Stimulated activated CD4-positive, alpha-beta T cell treated with anti-CD3 and anti-CD28 coated beads, Interleukin-15, amount 100 ng/mL, for 1 hour (primary cell): ENCODE measurements at places on chromosomes 1 and 21.

DNA sequence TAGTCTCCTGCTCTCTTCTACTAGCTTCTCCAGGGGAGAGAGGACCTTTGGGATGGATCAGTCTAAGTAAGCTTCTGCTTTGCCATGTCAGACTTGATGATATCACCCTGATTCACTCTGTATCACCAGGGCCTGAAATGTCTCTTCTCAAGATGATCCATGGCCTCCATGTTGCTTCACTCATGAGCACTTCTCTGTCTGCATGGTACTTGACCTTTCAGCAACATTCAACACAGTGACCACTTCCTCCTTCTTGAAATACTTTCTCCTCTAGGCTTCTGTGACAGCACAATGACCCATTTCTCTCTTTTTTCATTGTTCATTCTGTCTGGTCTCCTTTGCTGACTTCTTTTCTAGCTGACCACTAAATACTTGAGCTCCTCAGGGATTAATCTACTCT lies 35.3 kb upstream of the NGF start:
- DNase-seq = no peak

- DNase-seq = no peak
Measured at GRCh38 chr1:156492591-156493080, 7.9 kb downstream of the MEF2D start.

DNA sequence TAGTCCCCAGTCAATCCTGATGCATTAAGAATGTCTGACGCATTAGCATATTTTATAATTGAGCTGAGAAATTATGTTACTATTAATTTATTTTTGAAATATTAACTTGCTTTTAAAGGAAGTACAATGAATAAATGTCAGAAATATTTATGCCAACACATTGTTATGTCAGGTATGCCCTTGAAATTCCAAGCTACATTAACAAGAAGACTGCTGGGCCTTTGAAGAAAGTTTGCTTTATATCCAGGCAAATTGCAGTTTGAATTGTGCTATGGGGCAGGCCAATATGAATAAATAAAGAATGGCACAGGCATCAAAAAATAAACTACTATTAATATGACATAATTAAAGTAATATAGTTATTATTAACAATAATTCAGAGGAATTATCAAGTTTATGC lies 1391.3 kb downstream of the PLA2G4A start:
- no peak for DNase-seq

- DNase-seq = no peak
Measured at GRCh38 chr1:89808441-89809117, 12.3 kb upstream of the LRRC8D start.

DNA sequence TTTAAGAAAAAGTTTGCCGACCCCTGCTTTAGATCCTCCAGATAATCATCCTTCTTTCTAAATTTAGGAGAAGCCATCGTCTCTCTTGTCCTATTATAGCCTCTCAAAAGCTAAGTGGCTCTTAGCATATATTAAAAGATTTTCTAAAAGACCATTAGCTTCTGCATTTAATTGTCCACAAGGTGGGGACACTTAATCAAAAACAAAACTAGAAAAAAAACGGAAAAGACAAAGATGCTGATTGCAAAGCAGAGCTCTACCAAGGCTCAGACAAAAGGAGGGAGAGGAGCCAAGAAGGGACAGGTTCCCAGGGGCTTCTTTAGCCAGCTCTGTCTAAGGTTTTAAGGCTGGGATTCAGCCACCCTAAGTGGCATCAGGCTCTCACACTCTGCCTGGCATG lies 128.3 kb upstream of the HMGB4 start:
- no peak for DNase-seq

GRCh38 chr1:55039342-55040082 lies at the start of gene PCSK9:
Gene PCSK9, plus strand, starts transcription at chr1:55039548. Its CDS starts 290 bp downstream, at chr1:55039838.
- no peak for DNase-seq

DNA sequence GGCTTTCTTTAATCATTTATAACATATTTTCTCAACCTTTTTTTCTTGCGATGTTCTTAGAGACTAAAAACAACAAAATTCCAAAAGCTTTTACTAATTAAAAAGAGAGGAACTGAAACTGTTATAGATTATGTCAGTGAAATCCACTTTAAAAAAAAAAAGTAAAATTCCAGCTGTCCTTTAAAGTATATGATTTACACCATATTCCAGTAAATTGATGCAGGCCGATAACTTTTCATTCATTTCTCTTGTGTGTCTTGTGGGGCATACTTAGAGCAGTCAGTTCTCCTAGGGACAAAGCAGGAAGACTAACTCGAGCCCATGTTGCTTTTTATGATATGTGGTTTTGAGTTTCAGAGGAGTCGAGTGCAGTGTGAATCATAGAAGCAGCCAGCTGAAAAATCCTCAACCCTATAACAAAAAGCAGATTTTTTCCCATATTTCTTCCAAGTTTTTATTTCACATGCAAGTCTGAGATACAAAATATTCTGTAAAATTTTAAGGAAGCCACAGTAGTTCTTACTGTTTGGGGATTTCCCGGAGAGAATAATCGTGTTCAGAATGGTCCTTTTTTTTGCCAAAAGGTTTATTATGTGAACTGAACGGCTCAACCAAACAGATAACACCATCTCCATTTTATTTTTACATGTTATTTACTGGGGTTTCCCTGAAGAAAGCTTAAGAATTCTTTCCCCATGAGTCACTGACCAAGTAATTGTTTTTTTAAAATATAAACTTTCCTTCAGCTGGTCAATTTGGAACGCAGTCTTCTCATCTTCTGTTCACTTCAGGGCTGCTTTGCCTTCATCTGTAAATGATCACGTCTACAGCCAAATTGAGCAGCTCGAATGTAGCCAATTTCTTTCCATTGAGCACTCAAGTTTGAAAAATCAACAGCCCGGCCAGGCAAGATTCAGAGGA lies 77.0 kb upstream of the C1orf105 start:
- DNase-seq = no peak

- no peak for DNase-seq
Measured at GRCh38 chr1:221839321-221839720, 97.4 kb upstream of the DUSP10 start.

GRCh38 chr1:4020449-4020848 lies 120.4 kb upstream of the C1orf174 start:
- DNase-seq = no peak

GRCh38 chr1:247295274-247295684 lies 36.4 kb downstream of the ZNF496 start:
- no peak for DNase-seq

DNA sequence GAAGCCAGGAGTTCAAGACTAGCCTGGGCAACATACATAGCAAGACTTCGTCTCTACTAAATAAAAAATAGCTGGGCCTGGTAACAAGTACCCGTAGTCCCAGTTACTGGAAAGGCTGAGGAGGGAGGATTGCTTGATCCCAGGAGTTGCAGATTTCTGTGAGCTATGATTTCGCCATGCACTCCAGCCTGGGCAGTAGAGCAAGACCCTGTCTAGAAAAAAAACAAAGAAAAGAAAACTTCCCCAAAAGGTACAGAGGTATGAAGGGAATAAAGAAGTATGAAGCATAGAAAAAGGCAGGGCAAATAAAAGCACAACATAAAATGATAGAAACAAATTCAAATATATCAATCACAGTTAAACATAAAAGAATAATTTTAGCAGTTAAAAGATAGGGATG lies 28.7 kb downstream of the RPRD2 start:
- no peak for DNase-seq

- no peak for DNase-seq
Measured at GRCh38 chr1:209048941-209049669, 534.4 kb upstream of the CAMK1G start.

GRCh38 chr1:21051177-21051825 lies 125.4 kb downstream of the EIF4G3 start:
- DNase-seq = no peak

DNA sequence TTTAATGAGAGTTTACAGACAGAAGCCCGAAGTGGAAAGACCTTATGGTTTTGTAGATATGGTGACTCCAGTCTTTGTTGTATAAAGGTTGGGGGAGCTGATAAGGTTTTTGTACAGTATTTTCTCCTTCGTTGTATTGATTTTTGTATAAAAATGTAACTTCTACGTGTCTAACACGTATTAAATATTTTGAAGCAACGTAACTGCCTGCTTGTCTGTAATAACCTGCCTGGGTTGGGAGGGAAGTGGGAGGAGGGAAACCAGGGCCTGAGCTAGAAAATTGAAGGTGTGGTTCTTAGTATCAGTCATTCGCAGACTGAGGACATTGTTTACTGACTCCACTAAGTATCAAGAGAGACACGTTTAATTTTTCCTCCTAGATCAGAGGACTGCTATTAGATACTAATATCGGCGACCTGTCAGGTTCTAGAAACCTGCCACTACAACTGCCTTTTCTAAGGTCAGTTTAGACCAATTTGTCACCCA lies 2.2 kb downstream of the IER5 start:
- DNase-seq = no peak

GRCh38 chr1:228281631-228282328 lies 73.9 kb downstream of the OBSCN start:
- DNase-seq = no peak

GRCh38 chr1:91325456-91325855 lies 79.2 kb downstream of the HFM1 start:
- no peak for DNase-seq

- DNase-seq = no peak
Measured at GRCh38 chr1:57411262-57411661, 12.6 kb downstream of the DAB1 start.

- DNase-seq = no peak
Measured at GRCh38 chr1:202589190-202589930, 120.9 kb downstream of the SYT2 start.

GRCh38 chr1:32333251-32333963 lies 2.6 kb downstream of the MARCKSL1 start:
- DNase-seq = no peak

DNA sequence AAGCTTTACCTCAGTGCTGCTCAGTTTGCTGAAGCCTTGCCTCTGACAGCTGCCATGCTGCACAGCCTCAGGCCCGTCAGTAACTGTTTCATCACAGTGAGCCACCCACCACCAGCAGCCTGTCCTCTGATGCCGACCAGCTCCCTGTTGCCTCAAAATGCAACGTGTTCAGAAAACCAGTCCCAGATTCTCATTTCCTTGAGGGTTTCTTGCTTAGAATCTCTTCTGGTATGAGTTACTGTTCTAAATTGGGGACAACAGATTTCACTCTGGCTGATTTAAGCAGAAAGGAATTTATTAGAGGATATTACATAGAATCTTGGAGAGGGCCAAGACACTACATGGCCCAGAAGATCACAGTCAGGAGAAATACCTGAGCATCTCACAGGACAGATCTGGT lies 11.0 kb downstream of the UBL4B start:
- DNase-seq = no peak

GRCh38 chr1:237105826-237106225 lies 63.8 kb downstream of the RYR2 start:
- no peak for DNase-seq

DNA sequence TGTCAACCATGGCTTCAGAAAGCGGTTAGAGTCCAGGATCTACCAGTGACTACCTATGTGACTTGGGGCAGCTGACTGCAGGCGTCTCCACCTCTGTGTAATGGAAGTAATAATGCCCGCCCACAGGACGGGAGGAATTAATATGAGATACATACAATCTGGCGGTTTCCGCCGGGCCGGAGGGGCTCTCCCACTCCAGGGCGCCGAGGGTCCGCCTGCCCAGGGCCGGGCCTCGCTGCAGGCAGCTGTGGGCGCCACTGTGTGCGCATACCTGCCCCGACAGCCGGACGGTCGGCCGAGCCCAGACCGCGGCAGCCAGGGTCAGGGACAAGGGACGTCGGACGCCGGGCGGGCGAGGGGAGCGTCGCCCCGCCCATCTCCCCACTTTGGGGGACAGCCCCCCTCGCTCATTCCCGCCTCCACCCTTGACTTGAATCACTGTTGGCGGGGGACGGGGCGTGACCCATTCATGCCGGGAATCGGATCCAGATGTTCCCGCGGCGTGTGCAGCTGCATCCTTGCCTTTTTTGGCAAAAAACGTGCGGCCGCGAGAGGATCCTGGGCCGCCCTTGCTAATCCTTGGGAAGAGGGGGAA lies 6.0 kb upstream of the SF3A3 start:
- no peak for DNase-seq

GRCh38 chr1:223684488-223684792 lies 18.9 kb upstream of the CAPN8 start:
- no peak for DNase-seq

- no peak for DNase-seq
Measured at GRCh38 chr21:43211072-43211759, 42.4 kb downstream of the CRYAA start.

GRCh38 chr1:181936768-181937581 lies 124.5 kb downstream of the ZNF648 start:
- DNase-seq = no peak

DNA sequence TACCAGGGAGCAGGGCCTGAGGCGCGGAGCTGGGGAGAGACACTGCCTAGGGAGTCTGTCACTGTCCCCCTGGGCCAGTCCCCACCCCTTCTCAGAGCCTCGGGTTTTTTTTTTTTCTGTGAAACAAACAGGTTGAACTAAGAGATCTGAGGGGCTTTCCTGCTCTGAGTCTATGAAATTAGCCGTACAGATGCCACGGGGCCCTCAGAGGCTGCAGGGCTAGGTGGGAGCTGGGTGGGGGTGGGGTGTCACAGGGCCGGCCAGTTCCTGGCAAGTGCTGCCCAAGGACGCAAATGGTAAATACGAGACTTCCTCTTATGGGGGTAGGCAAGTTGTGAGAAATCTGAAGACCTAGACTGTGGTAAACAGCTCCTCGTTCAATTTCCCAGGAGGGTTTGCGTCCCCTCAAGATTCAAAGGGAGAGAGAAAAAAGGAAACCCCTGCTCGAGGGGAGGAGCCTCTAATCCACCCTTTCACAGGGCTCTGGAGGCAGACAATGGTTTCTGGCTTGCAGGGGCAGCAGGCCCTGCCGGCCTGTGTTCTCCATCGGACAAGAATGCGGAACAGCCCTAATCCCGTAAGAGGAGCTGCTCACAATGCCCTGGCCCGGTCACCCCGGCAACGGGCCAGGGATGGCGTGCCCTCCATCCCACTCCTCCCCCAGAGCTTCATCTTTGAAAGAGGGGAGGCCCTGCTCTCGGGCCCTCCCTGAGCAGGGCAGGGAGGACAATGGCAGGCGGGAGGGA lies 7.8 kb downstream of the NUAK2 start:
- no peak for DNase-seq

DNA sequence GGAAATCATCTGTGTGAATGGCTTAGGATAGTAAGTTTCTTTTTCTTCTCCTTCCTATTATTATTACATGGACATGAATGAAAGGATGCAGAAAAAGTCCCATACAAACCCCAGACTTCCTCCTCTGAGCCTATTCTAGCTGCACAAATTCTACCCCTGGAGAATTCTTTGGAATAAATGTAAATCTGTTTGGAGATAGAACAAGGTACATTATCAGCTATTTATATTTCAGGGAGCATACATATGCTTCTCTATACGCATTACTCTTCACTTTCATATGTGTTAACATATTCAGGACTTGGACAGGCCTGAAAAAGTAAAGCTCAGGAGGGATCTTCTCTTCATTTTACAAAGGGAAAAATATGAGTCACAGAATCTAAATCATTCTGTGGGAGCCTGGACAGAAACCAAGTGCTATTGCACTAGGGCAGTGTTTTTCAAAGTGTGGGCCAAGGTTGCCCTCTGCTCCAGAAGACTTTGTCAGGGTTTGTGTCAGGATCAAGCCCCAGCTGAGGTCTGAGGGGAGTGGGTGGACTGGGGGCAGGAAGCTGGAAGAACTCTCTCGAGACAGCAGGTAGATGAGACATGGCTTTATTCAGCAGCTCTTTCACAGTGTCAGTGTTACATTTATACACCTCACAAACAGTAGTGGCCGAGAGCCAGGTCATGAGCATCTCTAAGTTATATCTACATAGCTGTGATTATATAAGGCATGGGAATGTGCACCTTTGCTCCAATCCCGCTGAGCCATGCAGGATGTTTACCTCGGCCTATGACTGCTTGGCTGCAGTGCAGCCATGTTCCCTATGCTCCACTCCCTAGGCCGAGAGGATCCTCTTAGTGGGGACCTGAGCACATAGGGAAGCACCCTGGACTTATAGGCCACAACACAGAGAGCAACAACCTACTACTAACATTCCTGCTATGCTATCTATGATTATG lies 114.3 kb downstream of the GDAP2 start:
- DNase-seq = no peak
